Glutamatergic neuron (in vitro differentiated cells): ENCODE measurements at places on chromosomes 12 and 14. TPM values are rescaled to one million over a fixed set of nuclear protein-coding genes. Genes with fewer than 3 reads are reported as not detected.

- no peak for DNase-seq
Observed at GRCh38 chr14:88032373-88032772, 27.4 kb downstream of the GPR65 start.

GRCh38 chr12:108616941-108617858 lies 16.5 kb downstream of the SELPLG start:
- DNase-seq: no peak

GRCh38 chr14:56211084-56211483 lies 92.9 kb downstream of the PELI2 start:
- no peak for DNase-seq

DNA sequence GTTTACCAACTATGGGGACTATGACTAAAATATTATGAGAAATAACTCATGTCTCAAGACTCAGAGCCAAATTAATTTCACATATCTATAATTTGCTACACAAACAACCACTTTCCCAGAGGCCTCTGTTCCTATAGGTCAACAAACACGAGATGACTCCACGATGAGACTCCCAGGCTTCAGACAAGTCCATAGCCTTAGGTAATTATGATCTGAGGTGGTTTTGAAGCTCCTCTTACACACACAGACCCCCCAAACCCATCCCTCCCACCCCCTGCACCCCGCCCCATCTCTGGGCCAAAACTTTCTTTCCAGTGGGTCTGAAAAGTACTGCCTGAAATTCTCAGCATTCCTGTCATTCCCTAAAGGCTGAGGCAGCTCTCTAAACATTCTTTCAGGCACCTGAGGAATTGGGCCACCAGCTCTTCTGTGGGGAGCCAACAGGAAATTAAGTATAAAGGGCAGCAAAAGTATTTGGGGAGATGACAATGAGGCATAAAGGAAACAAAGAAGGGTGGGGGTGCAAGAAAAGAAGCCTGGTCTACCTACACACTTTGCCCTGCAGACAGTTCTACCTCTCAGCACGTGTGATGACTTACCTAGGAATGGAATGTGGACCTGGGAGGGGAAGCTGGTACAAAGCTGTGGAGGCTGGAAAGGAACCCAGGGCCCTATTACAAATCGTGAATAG lies 143.6 kb downstream of the PAWR start:
- DNase-seq: no peak

DNA sequence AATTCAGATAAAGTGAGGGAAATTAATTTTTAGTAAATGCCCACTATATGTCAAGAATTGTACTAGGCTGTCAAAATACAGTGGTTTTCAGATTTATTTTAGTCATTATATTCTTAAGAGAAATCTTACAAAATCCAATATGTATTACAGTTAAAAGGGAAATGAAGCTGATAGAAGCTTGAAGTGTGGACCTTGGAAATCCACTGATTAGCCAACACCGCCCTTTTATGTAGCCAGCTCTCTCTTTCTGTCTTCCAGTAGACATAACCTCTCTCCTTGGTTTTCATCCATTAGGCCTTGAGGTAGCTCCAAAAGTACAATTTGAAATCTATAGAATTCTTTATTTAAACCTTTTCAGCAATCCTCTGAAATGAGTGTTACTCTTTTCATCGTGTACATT lies 63.2 kb downstream of the USP15 start:
- DNase-seq: no peak

DNA sequence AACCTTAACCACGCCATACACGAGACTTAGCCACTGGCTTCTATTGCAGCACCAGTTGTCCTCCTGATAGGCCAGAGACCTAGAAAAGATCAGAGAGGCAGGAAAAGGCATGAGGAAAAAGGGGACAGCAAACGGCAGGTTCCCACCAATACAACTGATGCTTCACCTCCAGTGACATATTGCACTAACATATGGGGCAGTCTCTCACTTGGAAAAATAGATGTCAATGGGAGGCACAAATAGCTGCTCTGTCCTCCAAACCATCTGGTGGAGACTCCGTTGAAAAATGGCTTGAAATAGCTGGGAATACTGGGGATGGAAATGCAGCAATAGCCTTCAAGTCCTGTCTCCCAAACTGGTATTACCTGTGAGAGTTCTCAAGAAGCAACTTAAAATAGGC lies 20.3 kb downstream of the SLC8A3 start:
- no peak for DNase-seq

DNA sequence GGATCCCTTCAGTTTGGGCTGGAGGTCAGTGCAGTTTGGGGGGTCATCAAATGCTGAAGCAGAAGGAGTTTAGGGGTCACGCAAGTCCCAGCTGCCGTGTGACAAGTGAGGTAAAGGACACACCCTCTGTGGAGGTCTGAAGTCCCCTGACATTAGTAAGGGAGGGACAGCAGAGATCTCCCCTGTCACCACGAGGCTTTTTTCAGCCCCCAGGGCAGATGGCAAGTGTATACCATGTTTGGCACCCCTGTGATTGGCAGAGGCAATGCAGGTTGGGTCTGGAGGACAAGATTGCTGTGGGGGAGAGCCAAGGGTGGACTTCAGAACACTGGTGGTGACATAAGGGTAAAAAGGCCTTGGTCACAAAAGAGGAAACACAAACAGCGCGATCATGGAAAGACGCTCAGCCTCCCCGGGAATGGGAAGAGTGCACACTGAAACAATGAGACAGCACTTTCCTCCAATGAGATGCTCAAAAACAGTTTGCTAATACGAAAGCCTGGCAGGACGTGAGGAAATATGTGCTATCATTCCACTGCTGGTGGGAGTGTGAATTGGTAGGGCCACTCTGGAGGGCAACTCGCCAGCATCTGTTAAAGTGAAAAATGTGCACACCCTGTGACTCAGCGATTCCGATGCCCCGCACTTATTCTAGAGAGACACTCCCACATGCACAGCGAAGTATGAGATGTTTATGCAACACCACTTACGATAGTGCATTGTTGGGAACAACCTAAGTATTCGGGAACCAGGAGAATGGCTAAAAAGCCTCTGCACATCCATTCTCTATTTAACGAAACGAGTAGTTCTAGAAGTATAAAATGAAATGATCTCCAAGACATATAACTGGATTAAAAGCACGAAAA lies 14.4 kb upstream of the CD27 start:
- no peak for DNase-seq

DNA sequence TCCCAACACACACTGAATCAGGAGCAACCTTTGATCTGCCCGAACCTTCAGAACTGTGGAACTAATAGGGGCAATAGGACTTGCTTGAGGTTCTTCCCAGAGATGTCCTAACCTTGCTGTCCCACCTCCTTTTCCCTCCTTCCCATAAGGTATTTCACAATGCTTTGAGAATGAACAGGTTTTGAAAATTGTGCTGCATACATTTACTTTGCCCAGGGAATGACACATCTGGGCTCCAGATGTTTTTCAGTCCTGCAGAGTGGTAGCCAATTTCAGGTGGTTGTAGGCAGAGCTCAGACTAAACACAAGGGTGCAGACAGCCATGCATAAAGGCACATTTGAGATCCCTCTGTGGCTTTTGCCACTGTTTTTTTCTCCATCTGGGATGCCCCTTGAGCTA lies 206.7 kb upstream of the PWP1 start:
- DNase-seq: no peak

DNA sequence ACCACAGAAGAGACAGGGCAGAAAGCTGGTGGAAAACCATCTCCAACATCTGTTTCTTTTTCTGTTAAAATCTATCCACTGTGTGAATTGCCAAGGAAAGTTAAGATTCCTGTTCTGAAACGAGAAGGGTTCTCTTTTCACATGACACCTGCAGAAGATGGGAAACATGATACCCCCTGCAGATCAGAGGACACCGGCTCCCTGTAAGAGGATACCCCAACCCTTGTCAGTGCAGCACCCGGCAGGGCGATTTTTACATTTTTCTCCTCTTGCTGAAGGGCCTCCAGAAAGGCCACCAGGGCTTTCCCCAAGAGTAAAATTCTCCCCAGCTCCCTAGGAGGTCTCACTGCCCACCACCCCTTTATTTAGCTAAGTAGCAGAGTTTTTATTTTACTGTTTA lies 48.2 kb downstream of the DPF3 start:
- DNase-seq: no peak

GRCh38 chr12:72673853-72674252 lies 401.7 kb downstream of the TRHDE start:
- no peak for DNase-seq

DNA sequence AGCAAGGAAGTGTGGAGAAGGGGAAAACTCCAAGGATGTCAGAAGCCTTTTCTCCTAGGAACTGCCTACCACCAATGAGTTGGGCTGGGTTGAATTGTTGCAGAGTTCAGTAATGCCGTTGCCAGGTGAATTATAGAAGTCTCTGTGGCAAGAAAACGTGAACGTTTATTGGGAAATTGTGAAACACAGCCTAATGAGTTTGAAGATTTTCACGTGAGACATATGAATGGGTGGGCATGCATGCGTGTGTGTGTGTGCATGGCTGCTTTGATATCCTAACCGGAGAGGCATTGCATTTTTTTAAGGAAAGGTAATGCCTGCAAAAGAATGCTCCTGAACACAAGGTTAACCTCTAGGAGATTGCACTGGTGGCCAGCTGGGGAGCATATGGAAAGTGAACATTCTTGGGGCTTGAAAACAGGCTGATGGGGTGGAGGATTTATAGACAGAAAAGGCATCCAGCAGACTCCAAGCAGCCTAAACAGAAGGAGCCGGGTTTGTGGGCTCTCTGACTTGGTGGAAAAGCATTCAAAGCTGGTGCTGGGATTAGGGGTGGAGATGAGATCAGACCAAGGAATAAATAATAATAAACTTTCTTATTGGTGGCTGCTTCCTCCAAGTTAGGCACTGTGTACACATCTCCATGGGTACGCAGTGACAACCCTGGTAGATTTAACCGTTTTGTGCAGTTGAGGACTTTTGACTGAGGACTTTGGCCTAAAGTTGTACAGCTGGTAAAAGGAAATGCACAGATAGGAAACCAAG lies 67.8 kb downstream of the NTF3 start:
- DNase-seq: no peak

OASL gene
- not detected for total RNA-seq

MGST1 gene
- total RNA-seq: 5.7 TPM

PTCSC3 gene
- not detected for total RNA-seq

- no peak for DNase-seq
Observed at GRCh38 chr14:95077345-95077744, 80.0 kb downstream of the DICER1 start.

DNA sequence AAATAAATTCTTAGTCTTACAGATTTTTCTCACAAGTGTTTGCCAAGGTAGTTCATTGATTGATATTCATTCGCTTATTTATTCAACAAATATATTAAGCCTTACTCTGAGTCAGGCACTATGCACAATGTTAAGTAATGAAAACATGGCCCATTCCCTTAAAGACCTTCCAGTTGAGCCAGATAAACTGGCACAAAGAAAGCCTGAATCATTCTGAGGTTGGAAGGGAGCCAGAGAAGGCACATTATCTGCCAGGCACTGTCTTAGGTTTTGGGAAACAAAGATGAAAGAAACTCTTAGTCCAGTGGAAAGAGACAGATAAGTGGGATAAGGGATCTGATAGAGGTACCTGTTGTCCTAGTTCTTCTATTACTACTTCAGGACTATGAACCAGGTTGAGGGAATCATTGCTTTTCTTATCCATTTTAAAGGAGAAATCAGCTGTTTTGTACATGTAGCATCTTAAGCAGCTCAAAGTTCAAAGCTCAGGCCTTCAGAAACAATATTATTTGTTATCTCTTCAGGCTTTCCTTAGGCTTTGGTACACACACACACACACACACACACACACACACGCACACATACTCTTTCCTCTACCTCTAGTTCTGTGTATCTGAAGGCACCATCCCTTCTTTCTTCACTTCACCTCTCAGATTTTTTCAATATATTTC lies 27.0 kb downstream of the PDE6H start:
- no peak for DNase-seq

GRCh38 chr14:95480109-95480886 lies 36.2 kb downstream of the SYNE3 start:
- no peak for DNase-seq

DNA sequence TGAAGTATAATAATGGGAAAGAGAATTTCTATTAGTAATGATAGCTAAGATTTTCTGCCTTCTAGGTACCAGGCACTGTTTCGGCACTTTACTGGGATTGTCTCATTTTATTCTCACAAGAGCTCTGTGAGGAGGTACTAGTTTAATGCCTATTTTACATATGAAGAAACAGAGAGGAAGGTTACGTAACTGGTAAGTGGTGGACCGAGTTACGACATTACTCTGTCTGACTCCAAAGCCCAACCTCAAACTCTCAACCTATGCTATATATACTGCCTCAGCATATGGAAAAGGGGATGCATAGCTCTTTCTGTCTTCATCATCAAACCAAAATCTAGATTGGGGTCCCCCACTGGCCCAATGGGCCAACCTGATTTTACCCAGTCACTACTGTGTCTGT lies 133.5 kb downstream of the KTN1 start:
- DNase-seq: no peak

DNA sequence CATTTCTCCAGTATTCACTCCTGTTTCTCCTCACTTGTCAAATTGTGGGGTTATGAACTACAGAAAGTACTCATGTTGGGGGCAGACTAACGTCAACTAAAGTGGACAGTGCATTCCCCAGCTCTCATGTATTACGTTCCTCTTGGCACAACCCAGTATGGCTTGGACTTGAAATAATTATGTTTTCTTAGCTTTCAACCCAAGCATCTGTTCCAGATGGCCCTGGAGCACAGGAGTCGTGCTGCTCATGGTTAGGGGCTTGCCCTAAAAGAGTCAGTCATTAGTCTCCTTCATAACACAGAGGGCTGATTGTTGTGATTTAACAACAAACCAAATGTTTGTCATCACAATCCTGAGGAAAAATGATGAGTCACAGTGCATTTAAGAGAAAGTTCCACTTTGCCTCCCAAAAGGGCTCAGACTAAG lies 154.4 kb downstream of the RPAP3 start:
- DNase-seq: no peak

GRCh38 chr12:21614506-21614905 lies 9.9 kb upstream of the GYS2 start:
- no peak for DNase-seq

KITLG gene
- 0.61 TPM for total RNA-seq

DNA sequence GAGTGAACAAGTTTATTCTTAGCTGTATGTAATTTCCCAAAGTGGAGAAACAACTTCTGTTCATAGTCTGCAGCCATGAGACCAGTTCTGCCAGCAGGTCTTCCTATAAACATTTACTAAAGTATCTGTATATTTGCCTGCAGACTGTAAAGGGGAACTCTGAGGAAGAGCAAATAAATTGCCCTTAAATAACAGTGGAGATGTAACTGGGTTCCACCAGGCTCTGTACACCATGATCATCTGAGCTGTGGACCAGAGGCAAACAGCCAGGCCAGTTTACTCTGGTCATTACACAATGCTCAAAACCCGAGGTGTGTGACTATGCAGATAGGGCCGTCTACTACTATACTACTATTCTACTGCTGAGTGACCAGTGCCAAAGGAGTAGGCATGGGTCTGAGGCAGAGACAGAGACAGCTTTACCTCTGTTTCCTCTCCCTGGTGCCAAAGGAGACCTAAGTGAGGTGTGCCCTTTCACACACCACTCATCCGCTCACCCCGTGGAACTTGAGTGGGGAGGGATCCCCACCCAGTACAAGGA lies 21.1 kb upstream of the CERS5 start:
- DNase-seq: no peak
